Inflammatory macrophage treated with lipopolysaccharide for 1 hour (primary cell): ENCODE measurements at places on chromosomes 12 and 14.

GRCh38 chr12:22409377-22410164 is 75.1 kb upstream of the ST8SIA1 start:
- DNase-seq, result no peak

DNA sequence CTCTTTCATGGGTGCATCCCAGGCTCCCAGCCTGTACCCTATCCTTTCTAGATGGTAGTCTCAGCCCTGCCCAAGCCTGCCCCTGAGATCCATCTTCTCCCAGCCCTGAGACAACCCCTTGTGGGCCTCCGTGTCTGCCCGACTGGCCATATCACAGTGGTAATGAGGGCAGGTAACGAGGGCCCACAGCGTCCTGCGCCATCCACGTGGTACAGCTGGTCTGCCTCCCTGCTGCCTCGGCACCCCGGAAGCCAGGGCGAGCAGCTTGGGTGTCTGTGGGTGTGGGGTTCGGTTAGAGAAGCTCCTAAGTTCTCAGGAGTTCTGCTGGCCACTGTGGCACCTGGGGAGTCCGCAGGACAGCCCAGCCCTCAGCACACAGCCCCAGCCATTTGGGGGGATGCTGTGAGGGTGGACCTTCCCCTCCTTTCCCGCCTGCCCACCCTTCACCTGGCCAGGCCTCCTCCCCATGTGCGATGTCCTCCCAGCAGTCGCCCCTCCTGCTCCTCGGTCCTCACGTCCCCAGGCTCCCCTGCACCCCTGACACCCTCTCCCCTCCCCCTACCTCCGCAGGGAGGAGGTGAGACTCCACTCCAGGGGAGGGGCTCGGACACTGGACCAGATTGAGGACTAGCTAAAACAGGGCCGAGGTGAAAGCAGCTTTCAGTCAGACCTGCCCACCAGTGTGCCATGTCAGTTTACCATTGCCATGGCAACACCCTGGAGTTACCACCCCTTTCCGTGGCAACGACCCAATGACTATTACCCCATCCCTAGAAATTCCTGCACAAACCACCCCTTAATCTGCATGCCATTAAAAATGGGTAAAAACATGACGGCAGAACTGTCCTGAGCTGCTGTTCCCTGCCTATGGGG is 69.0 kb downstream of the KIF26A start:
- DNase-seq, result no peak

- peak; percentile 95 for DNase-seq
Observed at GRCh38 chr12:26298785-26299621, 103.6 kb downstream of the SSPN start.

GRCh38 chr12:61385771-61386170 is 874.4 kb upstream of the USP15 start:
- no peak for DNase-seq

GRCh38 chr12:2124466-2125023 is 71.8 kb downstream of the CACNA1C start:
- DNase-seq, result no peak

- DNase-seq, result no peak
Observed at GRCh38 chr12:2347844-2348481, 295.2 kb downstream of the CACNA1C start.

DNA sequence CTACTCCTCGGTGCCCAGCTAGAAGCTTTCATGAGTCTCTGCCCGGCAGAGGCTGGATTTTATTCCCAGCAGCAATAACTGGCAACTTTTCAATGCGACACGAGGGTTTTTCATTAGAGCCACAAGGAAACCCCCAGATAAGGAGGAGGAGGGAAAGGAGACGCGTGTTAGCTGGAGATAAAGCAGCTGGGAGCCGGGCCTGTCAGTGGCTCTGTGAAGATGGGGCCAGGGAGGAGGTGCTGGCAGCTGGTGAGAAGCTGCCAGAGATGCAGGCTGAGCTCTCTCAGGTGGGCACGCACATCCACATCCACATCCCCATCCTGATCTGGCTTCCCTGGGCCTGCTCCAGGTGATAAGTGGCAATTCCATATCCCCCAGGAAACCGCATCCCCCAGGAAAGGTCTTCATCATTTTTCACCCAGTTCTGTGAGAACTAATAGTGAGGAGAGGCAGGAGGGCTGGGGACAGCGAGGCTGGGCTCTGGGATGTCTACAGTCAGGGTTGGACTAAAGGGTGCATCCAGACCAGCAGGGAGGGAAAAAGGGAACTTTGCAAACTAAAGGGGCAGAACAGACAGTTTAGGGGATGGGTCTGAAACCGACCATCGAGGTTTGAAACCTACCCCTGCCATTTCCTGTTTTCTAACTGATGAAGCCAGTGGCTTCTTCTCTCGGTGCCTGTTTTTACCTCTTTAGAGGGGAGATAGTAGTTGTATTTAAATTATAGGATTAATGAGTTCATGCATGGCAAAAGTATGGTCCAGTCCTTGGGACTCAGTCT is 413.2 kb downstream of the DPF3 start:
- no peak for DNase-seq

DNA sequence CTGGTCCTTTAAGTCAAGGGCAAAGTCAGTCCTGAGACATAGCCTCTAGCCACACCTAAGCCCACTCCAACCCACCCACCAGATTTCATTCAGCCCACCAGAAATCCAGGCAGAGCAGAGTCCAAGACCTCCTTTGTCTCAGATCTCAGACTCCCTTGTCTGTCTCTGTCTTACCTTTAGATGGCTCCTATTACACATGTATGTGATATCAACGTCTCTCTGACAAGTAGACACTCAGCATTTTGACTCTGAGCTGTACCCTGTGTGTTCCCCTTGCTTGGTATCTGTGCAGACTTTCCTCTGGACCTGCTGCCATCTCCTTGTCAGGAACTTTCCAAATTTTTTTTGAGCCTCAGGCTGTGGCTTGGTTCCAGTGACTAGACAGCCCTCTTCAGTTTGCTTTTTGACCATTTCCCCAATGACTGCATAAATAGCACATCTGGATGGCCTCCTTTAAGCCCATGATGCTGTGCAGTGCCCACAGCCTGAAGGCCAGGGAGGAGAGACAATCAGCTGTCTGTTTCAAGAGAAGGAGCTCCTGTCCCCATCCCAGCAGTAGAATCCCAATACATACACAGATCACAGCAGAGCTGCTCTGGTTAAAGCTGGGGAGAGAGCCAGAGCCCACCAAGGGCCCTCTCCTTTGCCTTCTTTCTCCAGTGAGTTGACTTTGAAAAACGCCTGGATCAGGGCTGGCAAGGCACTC is 7.0 kb downstream of the POU6F1 start:
- no peak for DNase-seq

GRCh38 chr12:65854629-65855028 is 30.3 kb downstream of the HMGA2 start:
- no peak for DNase-seq

DNA sequence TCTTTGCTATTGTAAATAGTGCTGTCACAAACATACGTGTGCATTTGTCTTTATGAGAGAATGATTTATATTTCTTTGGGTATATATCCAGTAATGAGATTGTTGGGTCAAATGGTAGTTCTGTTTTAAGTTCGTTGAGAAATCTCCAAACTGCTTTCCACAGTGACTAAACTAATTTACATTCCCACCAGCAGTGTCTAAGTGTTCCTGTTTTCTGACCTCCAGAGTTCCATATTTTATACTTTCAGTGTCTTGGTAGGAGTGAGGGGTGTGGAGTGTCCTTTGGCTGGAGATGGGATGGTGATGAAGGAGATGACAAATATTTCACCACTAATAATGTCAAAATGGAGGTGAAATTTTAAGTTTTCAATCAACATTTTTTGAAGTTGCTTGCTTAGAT is 86.4 kb downstream of the DACT1 start:
- peak; percentile 28 for DNase-seq

GRCh38 chr14:32744811-32745445 is 193.8 kb upstream of the NPAS3 start:
- no peak for DNase-seq

GRCh38 chr12:47194501-47194900 is 114.7 kb upstream of the AMIGO2 start:
- no peak for DNase-seq

- no peak for DNase-seq
Observed at GRCh38 chr12:2650261-2651067, 144.3 kb upstream of the FKBP4 start.

DNA sequence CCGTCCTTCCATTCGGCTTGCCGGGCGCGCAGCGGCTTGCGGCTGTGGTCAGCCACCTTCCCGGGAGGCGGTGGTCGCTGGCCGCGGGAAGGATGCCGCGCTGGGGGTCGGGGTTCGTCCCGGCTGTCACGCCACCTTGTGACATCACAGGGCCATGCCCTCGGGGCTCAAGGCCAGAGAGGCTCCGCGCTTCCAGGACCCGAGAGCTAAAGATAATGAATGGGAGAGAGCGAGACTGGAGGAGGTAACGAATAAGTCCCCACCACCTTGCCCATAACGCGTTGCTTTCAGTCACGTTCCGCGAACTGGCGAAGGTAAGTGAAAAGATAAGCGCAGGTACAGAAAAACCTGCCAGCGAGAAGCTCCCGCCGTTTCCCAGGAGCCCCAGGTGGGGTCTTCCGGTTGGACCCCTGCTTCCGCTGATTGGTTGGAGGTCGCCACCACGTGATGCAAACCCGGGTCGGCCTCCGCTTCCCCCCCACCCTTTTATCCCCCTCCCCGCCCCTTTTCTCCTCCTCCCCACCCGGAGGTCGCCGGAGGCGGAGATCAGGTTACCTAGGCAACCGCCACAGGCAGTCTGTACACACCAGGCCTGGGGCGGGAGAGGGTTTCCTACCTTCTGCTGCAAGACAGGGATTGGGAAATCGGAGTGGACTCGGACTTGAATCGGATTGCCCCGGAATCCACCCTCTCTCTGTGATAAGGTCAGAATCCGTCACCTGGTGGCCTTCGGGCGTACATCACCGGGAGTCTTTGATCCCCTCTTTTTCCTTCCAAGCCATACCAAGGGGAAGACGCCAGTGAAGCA is at the start of gene LRRC9:
LRRC9 (plus strand) TSS at position 575 of the 808 bp plus-strand sequence.
- no peak for DNase-seq

GRCh38 chr14:92501891-92502351 is 11.7 kb upstream of the RIN3 start:
- no peak for DNase-seq

- no peak for DNase-seq
Observed at GRCh38 chr12:102755266-102755665, 161.8 kb downstream of the PAH start.

DNA sequence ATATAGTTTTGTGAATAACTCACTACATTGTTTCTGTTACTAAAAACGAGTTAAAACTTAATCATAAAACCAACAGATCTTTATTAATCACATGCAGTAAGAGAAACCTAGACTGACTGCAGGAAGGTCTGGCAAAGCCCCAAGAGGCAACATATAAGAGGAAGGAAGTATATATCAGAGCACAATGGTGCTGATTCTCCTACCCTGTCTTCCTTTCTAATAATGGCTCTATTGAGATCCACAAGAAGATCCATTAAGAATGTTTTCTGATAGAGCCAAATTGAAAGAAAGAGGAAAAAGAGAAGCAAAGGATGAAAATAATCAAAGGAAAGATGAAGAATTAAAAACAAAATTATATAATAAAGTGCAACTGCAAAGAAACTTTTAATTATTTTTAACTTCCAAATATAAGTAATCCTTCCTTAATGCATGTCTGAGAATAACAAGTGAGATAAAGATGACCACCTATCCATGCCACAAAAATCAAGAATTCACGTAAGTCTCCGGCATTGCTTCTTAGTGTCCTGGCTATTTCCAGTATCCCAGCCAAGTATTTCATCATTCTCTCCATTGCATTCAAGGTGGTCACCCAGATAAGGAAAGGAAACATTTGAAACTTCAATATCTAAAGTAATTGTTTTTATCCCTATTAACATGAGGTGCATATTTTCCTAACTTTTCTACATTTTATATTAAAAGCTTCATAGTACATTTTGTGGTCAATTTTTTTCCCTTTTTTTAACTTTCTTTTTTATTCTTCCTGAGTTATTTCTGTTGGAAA is 62.2 kb downstream of the SOX5 start:
- no peak for DNase-seq

- no peak for DNase-seq
Observed at GRCh38 chr14:55062517-55063351, 11.3 kb downstream of the MAPK1IP1L start.

- no peak for DNase-seq
Observed at GRCh38 chr12:25311506-25311905, 60.8 kb upstream of the KRAS start.

DNA sequence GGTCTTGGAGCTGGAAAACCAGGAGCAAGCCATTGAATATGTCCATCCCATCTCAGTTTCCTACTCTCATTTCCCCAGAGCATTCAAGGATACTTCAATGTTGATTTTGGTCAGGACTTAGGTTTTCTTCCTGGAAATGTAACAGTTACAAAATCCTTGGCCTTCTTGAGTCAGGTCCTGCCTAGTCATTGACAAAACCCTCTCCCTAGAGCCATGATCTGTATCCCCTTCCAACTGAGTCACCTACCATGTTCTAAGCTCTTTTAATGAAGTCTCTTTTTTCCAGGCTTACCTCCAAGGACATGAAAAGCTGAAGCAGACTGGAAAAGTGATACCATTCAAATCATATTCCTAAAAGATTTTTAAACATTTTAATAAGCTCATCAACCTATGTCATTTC is 549.2 kb downstream of the GALC start:
- DNase-seq, result no peak

DNA sequence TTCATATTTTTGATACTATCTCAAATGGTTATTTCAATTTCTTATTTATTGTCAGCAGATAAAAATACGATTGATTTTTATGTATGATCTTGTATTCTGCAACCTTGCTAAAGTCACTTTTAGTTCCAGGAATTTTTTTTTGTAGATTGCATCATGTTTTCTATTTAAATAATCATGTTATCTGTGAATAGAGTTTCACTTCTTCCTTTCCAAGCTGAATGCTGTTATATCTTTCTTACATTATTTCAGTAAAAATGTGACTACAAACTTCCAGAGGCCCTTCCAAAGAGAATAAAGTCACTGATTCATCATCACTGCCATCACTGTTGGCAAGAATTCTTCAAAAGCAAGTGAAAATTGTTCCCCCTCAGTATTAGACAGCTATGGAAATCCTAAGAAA is 104.7 kb upstream of the RAP1B start:
- peak; percentile 81 for DNase-seq

GRCh38 chr14:77390188-77390587 is 13.0 kb downstream of the SAMD15 start:
- DNase-seq, result no peak
